ENCODE measurements at places on chromosomes 16 and 17. TPM values are rescaled to one million over a fixed set of nuclear protein-coding genes. Genes with fewer than 3 reads are reported as not detected.

ACSM2A gene
- total RNA-seq, result not detected

DNA sequence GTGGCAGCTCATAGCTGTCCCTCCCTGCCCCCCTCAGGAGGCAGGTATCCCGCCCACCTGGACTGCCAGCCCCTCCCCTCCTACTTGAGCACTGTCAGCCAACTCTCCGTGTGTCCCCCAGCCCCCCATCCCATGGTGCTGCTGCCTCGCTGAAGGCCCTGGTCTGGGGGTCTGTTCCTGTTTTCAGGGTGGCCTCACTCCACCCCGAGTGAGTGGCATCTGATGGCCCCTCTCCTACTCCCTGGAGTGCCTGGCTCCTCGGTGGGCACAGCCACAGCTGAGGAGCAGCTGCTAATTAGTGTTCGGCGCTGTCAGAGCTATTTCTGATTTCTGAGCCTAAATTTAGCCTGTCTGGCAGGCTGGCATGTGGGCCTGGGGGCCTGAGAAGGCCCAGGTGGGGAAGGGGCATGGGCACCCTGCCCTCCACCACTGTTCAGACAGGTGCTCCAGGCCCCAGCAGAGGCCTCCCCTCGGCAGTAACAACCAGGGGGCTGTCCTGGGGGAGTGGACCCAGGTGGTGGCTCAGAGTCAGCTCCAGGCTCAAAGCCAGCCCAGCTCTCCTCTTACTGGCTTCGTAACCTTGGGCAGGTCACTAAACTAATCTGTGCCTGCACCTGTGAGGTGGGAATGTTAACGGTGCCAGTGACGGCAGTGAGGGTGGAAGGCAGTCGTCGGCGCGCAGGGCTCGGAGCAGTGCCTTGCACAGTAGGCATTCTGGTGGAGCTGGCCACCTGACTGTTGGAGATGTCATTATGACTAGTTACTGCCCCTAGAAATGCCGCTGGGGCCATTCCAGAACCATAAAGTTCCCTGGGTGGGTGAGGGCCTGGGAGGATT, 6.5 kb downstream of the FMNL1 start:
- peaks cover 90% of the 10 kb centered on the region for H3K4me1 ChIP-seq
- peak overlapping the region; percentile 74 for H3K4me3 ChIP-seq
- peak overlapping the region; percentile 97 for H3K27ac ChIP-seq

GRCh38 chr17:48545022-48545375, at the start of gene HOXB2:
Gene HOXB2, minus strand, starts transcription at chr17:48545109. Its CDS starts 198 bp downstream, at chr17:48544911.
- H3K27ac ChIP-seq, result peak within 1 kb of the TSS; percentile 86
- H3K4me3 ChIP-seq, result peak within 1 kb of the TSS; percentile 74
- no peaks in the 10 kb centered on the region for H3K27me3 ChIP-seq
- no peak for DNase-seq
- peaks cover 36% of the 10 kb centered on the region for H3K4me1 ChIP-seq
- H3K36me3 ChIP-seq, result no peaks in the 10 kb centered on the region

DNA sequence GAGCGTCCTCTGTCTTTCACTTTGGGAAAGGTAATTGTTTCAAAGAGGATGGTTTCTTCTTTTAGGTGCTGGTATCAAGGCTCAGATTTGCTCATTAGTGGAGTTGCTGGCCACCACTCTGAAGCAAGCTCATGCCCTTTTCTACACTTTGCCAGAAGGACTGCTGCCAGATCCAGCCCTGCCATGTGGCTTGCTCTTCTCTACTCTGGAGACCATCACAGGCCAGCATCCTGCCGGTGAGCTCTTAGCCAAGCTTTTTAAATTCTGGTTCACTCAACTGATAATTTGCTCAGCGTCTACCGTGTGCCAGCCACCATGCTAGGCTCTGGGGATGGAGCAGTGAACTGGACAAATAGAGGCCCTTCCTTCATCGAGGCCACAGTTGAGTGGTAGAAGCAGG, 4.3 kb downstream of the COG1 start:
- peaks cover 59% of the 10 kb centered on the region for H3K36me3 ChIP-seq
- no peak for DNase-seq
- no peak overlapping the region for H3K4me3 ChIP-seq
- no peaks in the 10 kb centered on the region for H3K27me3 ChIP-seq

GRCh38 chr17:4074831-4075495, 67.9 kb downstream of the ZZEF1 start:
- H3K4me1 ChIP-seq, result no peaks in the 10 kb centered on the region
- H3K4me3 ChIP-seq, result no peak overlapping the region
- no peak overlapping the region for H3K27ac ChIP-seq
- peaks cover 81% of the 10 kb centered on the region for H3K36me3 ChIP-seq
- peak; percentile 48 for DNase-seq

DNA sequence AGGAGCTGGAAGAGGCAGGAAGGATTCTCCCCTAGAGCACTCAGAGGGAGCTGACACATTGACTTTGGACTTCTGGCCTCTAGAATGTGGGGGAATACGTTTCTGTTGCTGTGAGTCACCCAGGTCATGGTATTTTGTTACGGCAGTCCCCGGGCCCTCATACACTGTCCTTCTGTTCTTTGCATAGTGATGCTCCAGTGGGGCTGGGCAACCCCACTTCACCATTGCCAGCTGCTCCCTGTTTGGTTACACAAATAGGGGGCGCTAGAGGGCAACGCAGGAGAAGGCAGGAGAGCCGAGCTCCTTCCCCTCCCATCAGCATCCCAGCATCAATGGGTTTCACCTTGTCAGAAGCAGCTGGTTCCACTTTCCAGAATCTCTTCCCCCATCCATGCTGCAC, 257.7 kb upstream of the FOXF1 start:
- no peaks in the 10 kb centered on the region for H3K36me3 ChIP-seq
- no peak overlapping the region for H3K27ac ChIP-seq
- no peak overlapping the region for H3K4me3 ChIP-seq

SPNS2 gene
- total RNA-seq, result 0.11 TPM

PPM1E gene
- total RNA-seq, result not detected

TUBG1 gene
- 13.6 TPM for total RNA-seq

TMEM106A gene
- total RNA-seq, result 12.5 TPM

DNA sequence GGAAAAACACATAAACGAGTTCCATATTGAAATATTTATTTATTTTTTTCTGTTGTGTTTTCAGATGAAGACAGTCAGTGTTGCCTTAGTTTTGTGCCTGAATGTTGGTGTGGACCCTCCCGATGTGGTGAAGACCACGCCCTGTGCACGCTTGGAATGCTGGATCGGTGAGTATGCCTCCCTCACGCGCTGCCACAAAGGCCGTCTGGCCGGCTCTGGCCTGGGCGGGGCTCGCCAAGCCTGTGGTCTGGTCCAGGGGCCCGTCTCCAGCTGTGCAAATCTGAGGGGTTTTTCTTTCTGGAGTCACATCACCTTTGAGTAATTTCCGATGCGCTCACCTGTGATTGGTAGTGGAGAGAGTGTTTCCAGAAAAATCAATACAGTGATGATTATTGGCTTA, 81.0 kb downstream of the RPTOR start:
- peaks cover 16% of the 10 kb centered on the region for H3K4me1 ChIP-seq
- H3K4me3 ChIP-seq, result no peak overlapping the region

GSG1L2 gene
- total RNA-seq, result not detected

GRCh38 chr17:73165616-73166404, 1.0 kb downstream of the SSTR2 start:
- H3K36me3 ChIP-seq, result no peaks in the 10 kb centered on the region
- DNase-seq, result no peak
- H3K27me3 ChIP-seq, result peaks cover 24% of the 10 kb centered on the region

DNA sequence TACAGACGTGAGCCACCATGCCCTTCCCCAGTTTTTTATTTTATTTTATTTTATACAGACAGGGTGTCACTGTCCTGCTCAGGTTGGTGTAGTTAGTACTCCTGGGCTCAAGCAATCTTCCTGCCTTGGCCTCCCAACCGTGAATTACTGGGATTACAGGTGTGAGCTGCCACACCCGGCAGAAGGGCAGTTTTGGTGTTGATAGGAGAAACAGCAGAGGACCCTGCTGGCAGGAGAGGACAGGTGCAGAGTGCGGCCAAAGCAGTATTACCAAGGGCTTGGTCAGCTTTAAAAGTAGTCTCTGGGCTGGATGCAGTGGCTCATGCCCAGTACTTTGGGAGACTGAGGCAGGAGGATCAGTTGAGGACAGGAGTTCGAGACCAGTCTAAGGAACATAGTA, 22.9 kb downstream of the FOXK2 start:
- DNase-seq, result no peak
- no peaks in the 10 kb centered on the region for H3K36me3 ChIP-seq
- H3K27ac ChIP-seq, result no peak overlapping the region
- H3K27me3 ChIP-seq, result no peaks in the 10 kb centered on the region
- H3K4me1 ChIP-seq, result peaks cover 16% of the 10 kb centered on the region

- H3K4me1 ChIP-seq, result peaks cover 8% of the 10 kb centered on the region
- DNase-seq, result no peak
- H3K27me3 ChIP-seq, result no peaks in the 10 kb centered on the region
- no peaks in the 10 kb centered on the region for H3K36me3 ChIP-seq
- no peak overlapping the region for H3K27ac ChIP-seq
These were observed 16.0 kb downstream of the BAIAP2 start for GRCh38 chr17:81050645-81051625.

- H3K4me1 ChIP-seq, result peaks cover 12% of the 10 kb centered on the region
- H3K4me3 ChIP-seq, result no peak overlapping the region
- H3K27me3 ChIP-seq, result no peaks in the 10 kb centered on the region
- H3K36me3 ChIP-seq, result no peaks in the 10 kb centered on the region
These were observed 68.2 kb downstream of the DYNLRB2 start for GRCh38 chr16:80608946-80609345.

CCL7 gene
- not detected for total RNA-seq

DNA sequence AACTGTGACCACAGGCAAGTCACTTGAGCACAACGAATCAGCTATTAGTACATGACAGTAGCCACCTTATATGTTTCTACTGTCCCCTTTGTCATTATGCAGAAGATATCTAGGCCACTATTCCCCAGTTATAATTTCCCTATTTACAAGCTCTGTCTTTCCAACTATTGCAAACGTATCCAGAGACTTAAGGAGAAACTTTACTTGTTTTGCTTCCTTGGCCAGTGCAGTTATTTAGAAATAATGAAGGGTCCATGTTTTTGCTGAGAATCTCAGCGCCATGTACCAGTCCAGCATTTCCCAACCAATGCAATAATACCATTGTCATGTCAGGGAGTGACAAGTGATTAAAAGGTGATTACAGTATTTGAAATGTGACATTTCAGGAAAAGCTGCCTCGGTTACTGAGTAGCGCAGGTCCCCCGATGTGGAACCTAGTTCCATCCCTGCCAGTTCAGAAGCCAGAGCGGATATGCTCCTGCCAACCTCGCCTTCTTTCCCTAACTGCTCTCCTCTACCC, 743 bp downstream of the ZNF624 start:
- H3K36me3 ChIP-seq, result no peaks in the 10 kb centered on the region
- H3K4me1 ChIP-seq, result peaks cover 15% of the 10 kb centered on the region
- H3K4me3 ChIP-seq, result peak overlapping the region; percentile 82
- H3K27ac ChIP-seq, result peak overlapping the region; percentile 69
- no peaks in the 10 kb centered on the region for H3K27me3 ChIP-seq
- no peak for DNase-seq

GRCh38 chr17:80615376-80615775, 70.7 kb downstream of the RPTOR start:
- H3K36me3 ChIP-seq, result no peaks in the 10 kb centered on the region
- no peaks in the 10 kb centered on the region for H3K27me3 ChIP-seq
- no peak overlapping the region for H3K27ac ChIP-seq
- peaks cover 17% of the 10 kb centered on the region for H3K4me1 ChIP-seq
- no peak for DNase-seq

VMO1 gene
- 0.50 TPM for total RNA-seq

GRCh38 chr16:54286366-54287130, at the start of gene IRX3:
Gene IRX3, minus strand, starts transcription at chr16:54286787. Its CDS starts 737 bp downstream, at chr16:54286050.
- H3K4me1 ChIP-seq, result no peaks in the 10 kb centered on the region
- H3K27me3 ChIP-seq, result no peaks in the 10 kb centered on the region
- no peak for DNase-seq
- no peak within 1 kb of the TSS for H3K27ac ChIP-seq

DNA sequence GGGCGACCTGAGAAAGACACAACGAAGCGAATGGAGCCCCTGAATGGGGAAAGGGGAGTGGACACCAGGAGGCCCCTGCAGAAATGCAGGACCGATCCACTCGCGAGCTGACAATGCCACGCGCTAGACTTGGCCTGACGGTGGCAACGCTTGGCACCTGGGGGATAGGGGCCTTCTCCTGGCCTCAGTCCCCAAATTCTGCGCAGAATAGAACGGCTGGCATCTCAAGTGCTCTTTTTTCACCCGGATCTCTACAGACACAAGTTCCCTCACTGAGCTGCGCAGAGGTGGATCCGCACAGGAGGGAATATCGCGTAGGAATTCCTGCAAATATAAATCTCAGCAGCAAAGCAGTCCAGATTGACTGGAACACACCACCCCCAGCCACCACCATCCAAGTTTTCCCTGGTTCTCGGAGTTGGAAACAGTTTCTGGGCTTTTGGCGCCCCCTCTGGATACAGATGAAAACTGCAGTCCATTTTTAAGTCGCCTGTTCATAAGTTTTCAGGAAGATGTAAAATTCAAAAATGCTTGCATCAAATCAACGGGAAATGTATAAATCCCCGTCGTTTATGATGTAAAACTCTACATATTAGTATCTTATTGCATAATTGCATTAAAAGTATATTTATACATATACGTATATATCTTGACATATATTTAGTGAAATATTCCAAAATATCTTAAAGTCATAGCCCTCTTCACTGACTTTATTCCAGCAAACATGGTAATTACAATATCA, 2.3 kb upstream of the SOX9 start:
- no peak overlapping the region for H3K4me3 ChIP-seq
- no peaks in the 10 kb centered on the region for H3K36me3 ChIP-seq
- peak; percentile 4 for DNase-seq
- H3K27ac ChIP-seq, result no peak overlapping the region
- peaks cover 24% of the 10 kb centered on the region for H3K27me3 ChIP-seq

HEATR9 gene
- 2.6 TPM for total RNA-seq

CNGB1 gene
- total RNA-seq, result not detected

AARS1 gene
- total RNA-seq, result 102 TPM

GRCh38 chr17:58092101-58092796, 9.0 kb downstream of the DYNLL2 start:
- no peaks in the 10 kb centered on the region for H3K27me3 ChIP-seq
- H3K27ac ChIP-seq, result no peak overlapping the region
- peaks cover 11% of the 10 kb centered on the region for H3K4me1 ChIP-seq
- H3K36me3 ChIP-seq, result peaks cover 49% of the 10 kb centered on the region
